ENCODE measurements at places on chromosomes 1 and 21.

DNA sequence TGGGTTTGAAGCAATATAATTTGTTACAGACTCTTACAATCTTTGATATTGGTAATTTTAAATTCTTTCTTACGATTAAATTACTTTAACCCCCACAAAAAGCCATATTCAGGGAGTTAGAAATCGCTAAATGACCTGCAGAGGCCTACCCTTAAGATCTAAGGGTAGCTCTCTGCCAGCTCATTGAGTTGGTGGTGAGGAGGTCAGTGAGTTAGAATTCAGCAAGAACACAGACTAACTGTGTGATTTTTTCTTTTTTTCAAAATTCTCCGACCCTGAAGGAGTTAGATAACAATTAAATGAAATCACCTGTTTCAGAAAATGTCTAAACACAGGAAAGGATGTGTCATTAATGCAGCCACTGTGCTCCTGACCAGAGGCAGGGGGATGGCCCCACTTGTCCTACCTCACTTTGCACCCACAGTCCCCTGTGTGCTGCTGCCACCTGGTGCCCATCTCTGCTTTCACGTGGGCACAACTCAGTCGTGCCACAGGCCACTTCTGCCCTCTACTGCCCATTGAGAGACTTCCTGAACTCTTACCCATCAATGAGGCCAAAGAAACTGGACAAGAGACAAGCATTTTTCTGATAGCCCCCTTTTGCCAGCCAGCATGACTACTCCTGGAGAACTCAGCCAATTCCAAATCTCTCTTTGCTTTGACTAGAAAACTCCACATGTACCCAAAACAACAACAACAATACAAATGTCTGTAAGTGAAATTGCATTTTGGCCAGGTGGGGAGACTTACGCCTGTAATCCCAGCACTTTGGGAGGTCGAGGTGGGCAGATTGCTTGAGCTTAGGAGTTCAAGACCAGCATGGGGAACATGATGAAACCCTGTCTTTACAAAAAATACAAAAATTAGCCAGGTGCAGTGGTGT lies 8.4 kb downstream of the CFAP45 start:
- DNase-seq: peak; percentile 84

DNA sequence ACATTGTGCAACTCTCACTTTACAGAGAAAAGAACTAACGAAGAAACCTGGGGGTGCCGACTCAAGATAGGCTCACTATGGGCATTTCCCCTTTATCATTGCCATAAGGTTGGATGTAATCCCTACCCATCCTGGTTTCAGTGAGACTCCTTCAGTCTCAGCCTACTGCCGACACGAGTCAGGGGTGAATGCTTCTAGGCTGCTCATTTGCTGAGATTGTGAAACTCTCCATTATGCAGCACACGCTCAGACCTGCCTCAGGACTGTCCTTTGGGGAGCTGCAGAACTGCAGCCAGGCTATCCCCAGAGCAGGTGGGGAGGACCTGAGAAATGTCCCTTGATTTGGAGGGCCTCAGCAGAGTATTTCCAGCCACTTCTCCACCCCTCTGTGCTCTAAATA lies 22.2 kb downstream of the TSHB start:
- DNase-seq: no peak

- no peak for DNase-seq
Observed at GRCh38 chr1:2258122-2258681, 30.1 kb downstream of the SKI start.

GRCh38 chr21:44337941-44338895 lies 972 bp downstream of the CFAP410 start:
- peak; percentile 32 for DNase-seq

- no peak for DNase-seq
Observed at GRCh38 chr1:59743324-59744091, 71.2 kb upstream of the HOOK1 start.

GRCh38 chr1:25771221-25772114 lies 28.5 kb upstream of the SELENON start:
- DNase-seq: no peak

Measured in immature natural killer cell (primary cell).